ENCODE measurements at places on chromosomes 3 and 15. TPM values are rescaled to one million over a fixed set of nuclear protein-coding genes. Genes with fewer than 3 reads are reported as not detected.
A peak's percentile ranks its signal among the peaks of the same experiment; 100 is the strongest.

The MITF gene
- not detected for total RNA-seq

The MYLK gene
- total RNA-seq, result not detected

The UPK1B gene
- total RNA-seq, result not detected

The BCHE gene
- not detected for total RNA-seq

The KY gene
- total RNA-seq, result not detected

The GPR27 gene
- total RNA-seq, result 0.74 TPM

The HGD gene
- total RNA-seq, result not detected

- no peaks in the 10 kb centered on the region for H3K27me3 ChIP-seq
- H3K4me3 ChIP-seq, result no peak overlapping the region
- H3K36me3 ChIP-seq, result peaks cover 22% of the 10 kb centered on the region
- H3K27ac ChIP-seq, result peak overlapping the region; percentile 91
- peak; percentile 19 for DNase-seq
These were observed 22.5 kb downstream of the POPDC2 start for GRCh38 chr3:119637679-119638477.

GRCh38 chr15:83733206-83733605, 79.3 kb downstream of the ADAMTSL3 start:
- no peak for DNase-seq
- no peak overlapping the region for H3K4me3 ChIP-seq
- no peak overlapping the region for H3K27ac ChIP-seq
- no peaks in the 10 kb centered on the region for H3K36me3 ChIP-seq
- peaks cover 17% of the 10 kb centered on the region for H3K27me3 ChIP-seq

DNA sequence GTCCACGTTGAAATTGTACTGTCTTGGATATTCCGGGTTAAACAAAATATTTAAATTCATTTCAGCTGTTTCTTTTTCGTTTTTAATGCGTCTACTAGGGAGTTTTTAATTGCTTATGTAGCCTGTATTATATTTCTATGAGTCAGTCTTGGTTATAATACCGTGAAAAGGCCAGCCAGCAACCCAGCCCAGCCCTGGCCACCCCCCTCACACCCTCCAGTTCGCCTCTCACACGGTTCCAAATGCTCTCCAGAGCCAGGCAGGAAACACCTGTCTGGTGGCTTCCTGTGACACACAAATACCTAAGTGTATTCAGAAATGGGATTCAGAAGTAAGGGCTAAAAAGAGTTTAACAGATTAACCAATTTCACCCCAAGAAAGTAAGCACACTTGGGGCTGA, 4.4 kb downstream of the SH3BP5 start:
- H3K4me3 ChIP-seq, result no peak overlapping the region
- peaks cover 76% of the 10 kb centered on the region for H3K4me1 ChIP-seq

GRCh38 chr15:96353930-96354730, 23.6 kb downstream of the NR2F2 start:
- no peak overlapping the region for H3K4me3 ChIP-seq
- H3K4me1 ChIP-seq, result peaks cover 32% of the 10 kb centered on the region
- H3K27ac ChIP-seq, result no peak overlapping the region
- no peak for DNase-seq
- no peaks in the 10 kb centered on the region for H3K36me3 ChIP-seq

GRCh38 chr3:194369522-194370279, at the start of gene LRRC15:
Gene LRRC15, minus strand, starts transcription at chr3:194369743. Its CDS starts 8,700 bp downstream, at chr3:194361043.
- no peak for DNase-seq
- H3K27me3 ChIP-seq, result peaks cover 21% of the 10 kb centered on the region
- H3K27ac ChIP-seq, result no peak within 1 kb of the TSS
- no peak within 1 kb of the TSS for H3K4me3 ChIP-seq
- H3K4me1 ChIP-seq, result peaks cover 2% of the 10 kb centered on the region

DNA sequence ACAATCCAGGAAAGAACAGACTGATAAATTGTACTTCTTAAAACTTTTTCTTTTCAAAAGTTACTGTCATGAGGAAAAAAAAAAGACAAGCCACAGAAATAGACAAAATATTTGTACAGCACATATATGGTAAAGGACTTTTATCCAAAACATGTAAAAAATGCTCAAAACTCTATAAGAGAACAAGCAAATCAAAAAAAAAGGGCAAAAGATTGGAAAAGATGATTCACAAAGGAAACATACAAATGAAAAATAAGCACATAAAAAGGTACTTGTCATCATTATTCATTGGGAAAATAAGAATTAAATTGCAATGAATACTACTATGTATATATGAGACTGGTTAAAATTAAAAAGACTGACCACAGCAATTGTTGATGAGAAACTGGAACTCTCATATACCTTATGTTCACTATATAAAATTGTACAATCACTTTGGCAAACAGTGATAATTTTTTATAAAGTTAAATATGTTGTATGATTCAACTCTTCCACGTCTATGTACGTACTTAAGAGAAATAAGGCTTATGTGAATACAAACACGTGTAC, 39.7 kb downstream of the DIPK2A start:
- no peak overlapping the region for H3K4me3 ChIP-seq
- no peaks in the 10 kb centered on the region for H3K4me1 ChIP-seq
- no peak for DNase-seq
- H3K27me3 ChIP-seq, result no peaks in the 10 kb centered on the region
- H3K27ac ChIP-seq, result no peak overlapping the region

DNA sequence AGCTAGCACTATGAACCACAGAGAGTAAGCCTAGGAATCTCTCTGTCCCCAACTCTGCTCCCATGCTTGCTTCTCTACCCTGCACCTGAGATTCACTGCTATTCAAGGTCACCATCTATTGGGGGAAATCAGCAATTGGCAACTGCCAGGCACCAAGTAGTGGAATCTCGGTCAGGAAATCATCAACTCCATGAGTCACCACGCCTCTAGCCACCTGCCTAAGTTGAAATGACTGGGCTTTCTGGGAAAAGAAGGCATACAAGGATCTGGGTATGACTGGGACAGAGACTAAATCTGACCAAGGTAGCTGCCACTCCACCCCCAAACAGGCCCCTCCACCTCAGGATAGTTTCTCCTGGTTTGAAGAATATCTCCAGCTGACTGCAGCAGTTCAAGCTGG, 464.1 kb upstream of the CBLB start:
- H3K27me3 ChIP-seq, result no peaks in the 10 kb centered on the region
- DNase-seq, result peak; percentile 85
- H3K4me3 ChIP-seq, result no peak overlapping the region
- peaks cover 63% of the 10 kb centered on the region for H3K4me1 ChIP-seq
- H3K36me3 ChIP-seq, result no peaks in the 10 kb centered on the region

- H3K4me3 ChIP-seq, result no peak overlapping the region
- no peak for DNase-seq
- no peaks in the 10 kb centered on the region for H3K36me3 ChIP-seq
- H3K27me3 ChIP-seq, result no peaks in the 10 kb centered on the region
- peaks cover 2% of the 10 kb centered on the region for H3K4me1 ChIP-seq
These were observed 679.0 kb upstream of the DPPA4 start for GRCh38 chr3:110016235-110016815.
